Activated naive CD4-positive, alpha-beta T cell (primary cell): ENCODE measurements at places on chromosomes 3 and 15.

- no peak for DNase-seq
Observed at GRCh38 chr15:31328969-31329639, 2.5 kb downstream of the KLF13 start.

DNA sequence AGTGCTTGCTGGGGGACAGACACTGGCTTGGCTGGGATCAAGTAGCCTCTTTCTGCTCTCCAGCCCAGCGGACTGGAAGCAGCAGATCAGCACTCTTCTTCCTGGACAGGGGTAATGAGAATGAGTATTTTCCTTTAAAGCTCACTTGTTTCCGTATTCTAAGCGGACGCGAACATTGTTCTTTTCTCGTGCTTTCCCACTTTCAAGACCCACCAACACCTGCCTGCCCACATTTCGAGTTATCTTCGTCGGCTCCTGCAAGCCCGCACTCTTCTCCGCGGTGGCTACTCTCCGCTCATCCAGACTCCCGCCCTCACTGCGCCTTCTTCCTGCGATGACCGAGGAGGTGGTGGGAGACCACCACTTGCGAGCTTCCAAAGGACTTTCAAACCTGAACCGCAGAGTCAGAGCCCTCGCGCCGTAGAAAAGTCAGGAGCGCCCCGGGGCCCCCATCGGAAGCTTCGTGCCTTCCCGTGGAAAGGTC is 1.6 kb upstream of the PPM1L start:
- DNase-seq: no peak

GRCh38 chr15:89587955-89588354 is 12.7 kb downstream of the TICRR start:
- DNase-seq: no peak

GRCh38 chr15:51067510-51067909 is 27.2 kb downstream of the TNFAIP8L3 start:
- DNase-seq: no peak

DNA sequence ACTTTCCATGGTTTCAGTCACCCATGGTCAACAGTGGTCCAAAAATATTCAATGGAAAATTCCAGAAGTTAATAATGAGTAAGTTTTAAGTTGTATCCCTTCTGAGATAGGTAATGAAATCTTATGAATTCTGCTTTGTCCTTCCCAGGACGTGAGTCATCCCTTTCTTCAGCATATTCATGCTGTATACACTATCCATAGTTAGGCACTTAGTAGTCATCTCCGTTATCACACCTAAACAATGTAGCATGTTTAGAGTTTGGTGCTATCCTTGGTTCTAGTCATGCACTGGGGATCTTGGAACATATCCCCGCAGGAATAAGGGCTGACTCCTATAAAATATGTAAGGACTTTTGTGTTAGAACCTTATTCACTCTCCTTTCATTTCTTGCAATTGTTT is 153.2 kb downstream of the UNC13C start:
- no peak for DNase-seq

DNA sequence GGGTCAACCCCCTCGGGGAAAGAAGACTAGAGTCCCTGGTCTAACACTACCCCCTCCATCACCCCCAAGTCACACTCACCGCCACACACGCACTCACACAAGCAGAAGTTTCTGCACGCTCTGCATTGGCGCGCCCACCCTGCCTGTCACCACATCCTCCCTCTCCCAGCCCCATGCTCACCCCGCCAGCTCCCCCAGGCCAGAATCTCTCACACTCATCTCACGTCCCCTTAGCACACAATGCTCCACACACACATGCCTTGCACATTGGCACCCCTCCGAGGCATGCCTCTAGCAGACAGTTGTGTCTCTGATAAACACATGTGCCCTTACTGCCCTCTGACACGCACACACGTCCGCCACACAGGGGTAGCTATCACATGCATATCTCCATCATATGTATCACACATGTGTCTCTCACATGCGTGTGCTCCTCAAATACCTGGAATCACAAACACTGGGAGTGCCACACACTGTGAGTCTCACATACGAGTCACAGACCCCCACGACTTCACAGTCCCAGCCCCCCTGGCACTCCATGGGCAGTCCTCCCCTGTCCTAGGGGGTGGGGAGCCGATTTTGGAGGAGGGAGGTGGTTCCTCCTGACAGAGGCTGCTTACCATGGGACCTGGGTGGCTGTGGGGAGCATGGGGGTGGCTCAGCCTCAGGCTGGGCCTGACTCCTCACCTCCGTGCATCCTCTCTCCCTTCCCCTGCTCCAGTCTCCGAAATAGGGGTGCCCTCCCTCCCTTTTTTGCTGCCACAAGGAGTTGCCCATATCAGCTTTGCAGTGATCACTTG is 898 bp downstream of the FBLN2 start:
- DNase-seq: no peak

DNA sequence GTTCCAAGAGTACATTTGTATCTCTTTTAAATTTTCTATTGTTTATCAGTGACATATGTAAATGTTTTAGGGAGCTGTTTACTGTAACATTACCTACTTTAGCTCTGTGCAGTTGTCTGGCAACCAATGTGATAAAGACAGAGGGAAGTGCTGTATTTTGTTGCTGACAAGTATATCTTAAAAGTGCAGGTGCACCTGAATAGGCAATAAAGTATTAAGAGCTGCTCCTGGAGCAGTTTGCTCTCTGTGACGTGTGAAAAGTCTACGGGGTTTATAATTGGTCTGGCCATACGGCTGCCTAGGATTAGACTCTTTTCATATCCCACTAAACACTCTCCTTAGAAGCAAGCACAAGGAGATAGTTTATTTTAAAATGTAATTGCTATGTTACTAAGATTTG is 178.3 kb downstream of the IGF1R start:
- no peak for DNase-seq

DNA sequence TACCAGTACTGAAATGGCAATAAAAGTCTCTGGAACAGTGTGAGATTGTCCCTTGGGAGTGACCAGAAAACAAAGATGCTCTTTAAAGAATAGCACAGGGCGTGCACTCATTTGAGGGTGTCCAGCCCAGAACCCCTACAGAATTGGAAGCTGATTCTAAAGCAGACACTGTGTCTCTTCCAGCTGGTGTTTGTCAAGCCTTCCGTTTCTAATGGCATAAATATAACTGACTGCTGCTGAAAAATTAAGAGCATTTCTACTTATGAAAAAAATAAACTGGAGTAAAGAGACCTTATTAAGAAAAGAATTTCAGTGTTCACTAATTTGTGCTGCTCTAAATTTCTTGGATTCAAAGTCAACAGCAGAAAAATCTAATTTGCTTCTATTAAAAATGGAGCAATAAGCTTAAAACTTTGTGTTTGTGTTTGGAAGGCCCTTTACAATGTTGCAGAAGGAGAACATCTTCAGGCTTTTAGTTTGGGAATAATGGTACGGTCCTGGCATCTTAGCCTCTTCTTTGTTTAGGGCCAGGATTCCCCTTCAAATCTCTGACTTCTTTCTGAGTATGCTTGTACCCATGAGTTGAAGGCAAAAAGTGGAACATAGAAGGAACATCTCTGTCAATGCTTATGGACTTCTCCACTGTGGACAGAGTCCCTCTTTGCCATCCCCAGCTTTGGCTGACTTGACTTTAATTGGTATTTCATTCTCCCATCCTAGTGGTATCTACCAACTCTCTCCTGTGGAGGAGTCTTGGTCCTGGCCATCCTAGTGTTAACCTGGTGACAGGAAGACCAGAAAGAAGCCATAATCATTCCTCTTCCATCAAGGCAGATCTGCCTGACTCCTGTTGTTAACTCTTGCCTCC is 65.9 kb downstream of the THSD4 start:
- DNase-seq: no peak

DNA sequence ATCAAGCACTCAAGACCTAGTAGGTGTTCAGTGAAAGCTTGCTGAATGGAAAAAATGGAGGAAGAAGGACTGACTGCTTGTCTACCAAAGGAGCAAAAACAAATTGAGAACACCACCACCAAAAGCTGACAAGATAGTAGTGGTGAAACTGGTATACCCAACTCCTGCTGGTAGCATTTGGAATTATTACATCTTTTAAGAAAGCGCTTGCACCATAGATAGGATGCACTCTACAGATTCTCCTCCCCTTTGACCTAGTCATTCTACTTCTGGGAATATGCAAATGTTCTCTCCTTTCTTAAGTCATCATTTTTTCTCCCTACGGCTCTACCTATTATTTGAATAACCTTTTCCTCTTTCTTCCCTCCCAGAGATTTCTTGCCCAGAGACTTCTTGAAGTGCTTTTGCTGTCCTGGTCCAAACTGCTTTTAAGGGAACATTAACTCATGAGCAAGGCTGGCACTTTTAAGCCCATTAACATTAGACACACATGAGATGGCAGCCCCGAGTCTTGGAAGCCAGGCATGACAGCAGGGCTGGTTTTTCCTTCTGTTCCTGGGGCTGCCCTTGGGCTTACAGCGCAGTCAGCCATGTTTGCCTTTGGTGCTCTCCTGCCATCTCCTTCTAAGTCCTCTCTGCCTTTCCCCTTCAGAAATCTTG is 75.0 kb upstream of the TLE3 start:
- no peak for DNase-seq

DNA sequence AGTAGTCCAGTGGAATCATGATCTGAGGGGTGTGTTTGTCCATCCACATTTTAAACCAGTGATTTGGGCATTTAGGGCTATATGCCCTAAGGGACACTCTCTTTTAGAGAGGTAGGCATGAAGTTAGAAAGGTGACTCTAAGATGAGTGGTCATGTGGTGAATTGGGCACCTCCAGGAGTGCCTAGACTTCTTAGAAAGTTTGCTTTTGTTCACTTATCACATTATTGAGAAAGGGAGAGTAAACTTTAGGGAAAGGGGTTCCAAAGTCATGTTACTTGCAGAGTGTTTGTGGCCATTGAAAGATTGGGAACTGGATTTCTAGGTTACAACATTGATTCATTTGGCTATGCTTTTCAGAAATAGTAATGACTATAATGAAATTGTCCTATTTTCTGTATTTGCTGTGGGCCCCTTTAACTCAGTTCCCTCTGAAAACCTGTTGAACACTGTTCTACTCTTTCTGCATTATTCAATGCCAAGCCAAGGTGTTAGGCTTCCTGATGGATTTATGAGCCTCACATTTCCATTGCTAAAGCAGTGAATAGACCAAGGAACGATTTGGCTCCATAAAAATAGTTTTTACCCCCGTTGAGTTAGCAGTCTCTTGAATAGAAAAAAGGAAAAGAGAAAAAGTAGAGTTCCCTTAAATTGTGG is 169.3 kb downstream of the PTPRG start:
- DNase-seq: no peak

DNA sequence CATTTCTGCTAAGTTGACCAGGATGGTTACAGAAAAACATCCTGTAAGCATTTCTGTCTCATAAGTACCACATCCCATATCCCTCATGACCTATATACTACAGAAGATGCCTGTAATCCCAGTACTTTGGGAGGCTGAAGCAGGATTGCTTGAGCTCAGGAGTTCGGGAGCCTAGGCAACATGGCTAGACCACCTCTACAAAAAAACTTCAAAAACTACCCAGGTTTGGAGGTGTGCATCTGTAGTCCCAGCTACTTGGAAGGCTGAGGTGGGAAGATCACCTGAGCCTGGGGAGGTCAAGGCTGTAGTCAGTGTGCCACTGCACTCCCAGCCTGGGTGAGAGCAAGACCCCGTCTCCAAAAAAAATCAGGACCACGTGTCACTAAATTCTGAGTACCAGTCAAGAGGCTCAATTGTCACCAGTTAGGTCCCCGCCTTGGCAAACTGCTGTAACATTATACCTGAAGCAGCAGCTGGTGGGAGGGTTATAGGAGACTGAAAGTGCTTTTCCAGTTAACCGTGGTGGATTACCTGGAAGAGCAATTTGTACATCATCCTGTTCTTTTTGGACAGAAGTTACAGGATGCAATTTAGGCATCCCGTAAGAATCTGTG is 6.2 kb downstream of the RPL32 start:
- no peak for DNase-seq

GRCh38 chr3:26271848-26272247 is 350.7 kb upstream of the LRRC3B start:
- DNase-seq: no peak

GRCh38 chr3:27486336-27486735 is 2.2 kb upstream of the SLC4A7 start:
- DNase-seq: no peak

DNA sequence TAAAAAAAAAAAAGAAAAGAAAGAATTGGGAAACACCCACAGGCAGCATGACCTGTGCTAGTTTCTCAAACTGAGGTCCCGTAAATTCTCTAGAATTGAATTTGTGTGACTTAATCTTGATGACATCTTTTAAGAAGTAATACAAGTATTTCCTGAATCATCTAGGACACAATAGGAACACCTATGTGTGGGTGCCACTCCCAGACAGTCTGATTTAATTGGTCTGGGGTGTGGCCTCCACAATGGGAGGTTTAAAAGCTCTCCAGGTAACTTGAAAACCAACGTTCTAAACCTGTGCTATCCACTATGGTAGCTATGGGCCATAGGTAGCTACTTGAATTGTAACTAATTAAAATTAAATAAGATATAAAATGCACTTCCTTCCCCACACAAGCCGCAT is 28.1 kb downstream of the CFAP92 start:
- DNase-seq: no peak

GRCh38 chr3:106423321-106424225 is 554.8 kb upstream of the CBLB start:
- DNase-seq: no peak

DNA sequence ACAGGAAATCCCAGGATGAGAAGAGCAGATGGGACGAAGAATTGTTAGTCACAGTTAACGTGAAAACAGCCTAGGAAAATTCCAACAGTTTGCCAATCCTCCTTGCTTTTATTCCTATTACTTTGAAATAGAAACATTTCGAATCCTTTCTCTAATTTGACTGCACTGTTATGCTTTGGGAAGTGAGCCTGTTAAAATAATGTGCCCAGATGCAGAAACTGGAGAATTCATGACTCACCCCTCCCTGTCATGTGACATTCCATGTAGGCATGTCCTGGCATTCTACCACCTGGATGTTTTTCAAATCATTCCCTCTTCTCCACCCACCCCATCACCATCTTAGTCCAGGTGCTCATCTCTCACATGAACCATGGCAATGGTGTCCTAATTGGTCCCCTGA is 107.3 kb downstream of the MINAR1 start:
- DNase-seq: no peak
